ENCODE measurements at places on chromosomes 2 and 18. TPM values are rescaled to one million over a fixed set of nuclear protein-coding genes. Genes with fewer than 3 reads are reported as not detected.

Gene UCN
- total RNA-seq, result 2.5 TPM

GRCh38 chr2:168116448-168116847, 130.9 kb downstream of the STK39 start:
- no peak overlapping the region for H3K27ac ChIP-seq
- peaks cover 19% of the 10 kb centered on the region for H3K36me3 ChIP-seq
- no peak overlapping the region for H3K4me3 ChIP-seq
- no peak for DNase-seq
- no peaks in the 10 kb centered on the region for H3K4me1 ChIP-seq

DNA sequence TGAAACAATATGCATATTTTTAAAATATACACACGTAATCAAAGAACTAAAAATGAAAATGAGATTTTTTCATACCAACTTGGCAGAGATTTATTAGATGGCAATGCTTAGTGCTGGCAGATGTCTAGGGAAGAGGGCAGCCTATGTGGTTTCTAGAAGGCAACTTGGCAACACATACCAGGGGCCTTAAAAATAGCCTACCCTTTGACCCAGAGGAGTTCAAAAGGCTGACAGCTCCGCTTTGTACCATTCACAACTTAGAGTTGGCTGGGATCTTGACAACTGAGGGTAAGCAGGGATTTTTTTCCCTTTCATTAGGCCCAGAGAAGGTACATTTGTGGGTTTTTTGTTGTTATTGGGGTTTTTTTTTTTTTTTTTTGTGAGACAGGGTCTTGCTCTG, 26.4 kb upstream of the GPR55 start:
- no peak overlapping the region for H3K27ac ChIP-seq
- H3K4me1 ChIP-seq, result no peaks in the 10 kb centered on the region
- no peaks in the 10 kb centered on the region for H3K36me3 ChIP-seq
- no peak overlapping the region for H3K4me3 ChIP-seq

Gene RAB3GAP1
- 36.9 TPM for total RNA-seq

DNA sequence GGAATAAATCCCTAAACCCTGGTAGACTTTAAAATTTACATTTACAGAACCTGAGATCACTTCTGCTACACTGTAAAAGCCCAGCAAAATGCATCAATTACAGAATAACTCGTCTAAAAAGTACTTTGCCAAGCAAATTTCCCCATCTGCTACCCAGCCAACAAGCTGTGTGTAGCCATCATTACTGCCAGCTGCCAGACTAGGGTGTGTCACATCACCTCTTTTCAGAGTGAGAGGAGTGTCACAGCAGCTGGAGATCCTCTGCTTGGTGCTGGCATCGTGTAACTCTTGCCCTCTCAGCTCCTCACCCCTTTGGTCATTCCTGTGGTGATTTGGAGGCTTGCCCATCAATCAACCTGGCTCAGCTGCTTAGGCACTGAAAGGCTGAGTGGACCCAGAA, 340.4 kb upstream of the MMADHC start:
- no peaks in the 10 kb centered on the region for H3K4me1 ChIP-seq
- no peaks in the 10 kb centered on the region for H3K36me3 ChIP-seq
- H3K27me3 ChIP-seq, result no peaks in the 10 kb centered on the region
- H3K4me3 ChIP-seq, result no peak overlapping the region

Gene TMEM87B
- 17.4 TPM for total RNA-seq

Gene MEIS1
- total RNA-seq, result not detected

DNA sequence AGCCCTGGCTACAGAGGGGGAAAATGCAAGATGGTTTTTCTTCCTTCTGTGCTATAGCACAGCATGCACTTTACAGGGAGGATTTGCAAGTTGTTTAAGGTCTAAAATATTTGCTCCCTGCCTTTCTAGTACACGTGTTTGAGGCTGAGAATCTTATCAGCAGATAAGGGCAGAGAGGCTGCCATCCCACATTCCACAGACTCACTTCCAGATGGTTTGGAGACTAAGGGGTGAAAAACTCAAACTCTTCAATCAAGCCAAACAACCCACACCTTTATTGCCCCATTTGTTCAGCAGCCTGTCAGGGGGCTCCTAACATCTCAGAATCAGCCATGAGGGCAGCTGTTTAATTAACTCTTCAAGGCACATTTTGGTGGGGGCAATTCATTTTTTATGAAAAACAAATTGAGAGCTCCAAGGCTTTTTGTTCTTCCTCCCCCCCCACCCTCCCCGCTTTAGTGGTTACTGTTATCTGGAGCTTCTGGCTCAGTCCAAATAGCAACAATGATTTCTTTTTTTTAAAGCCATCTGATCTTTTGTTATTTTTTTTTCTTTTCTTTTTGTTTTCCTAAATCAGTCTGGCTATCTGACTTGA, 242.6 kb upstream of the NT5C1B start:
- no peaks in the 10 kb centered on the region for H3K4me1 ChIP-seq
- no peaks in the 10 kb centered on the region for H3K36me3 ChIP-seq
- no peak overlapping the region for H3K27ac ChIP-seq
- H3K4me3 ChIP-seq, result no peak overlapping the region
- DNase-seq, result no peak

GRCh38 chr2:7407906-7408680, 490.9 kb downstream of the RNF144A start:
- no peaks in the 10 kb centered on the region for H3K4me1 ChIP-seq
- DNase-seq, result no peak
- H3K4me3 ChIP-seq, result no peak overlapping the region
- H3K36me3 ChIP-seq, result no peaks in the 10 kb centered on the region
- H3K27ac ChIP-seq, result no peak overlapping the region

Gene SCN7A
- total RNA-seq, result 0.05 TPM
